Natural killer cell (primary cell): ENCODE measurements at places on chromosomes 4 and X. TPM values are rescaled to one million over a fixed set of nuclear protein-coding genes. Genes with fewer than 3 reads are reported as not detected.

GRCh38 chr4:35102066-35102465 is 1142.2 kb downstream of the ARAP2 start:
- DNase-seq, result no peak

DNA sequence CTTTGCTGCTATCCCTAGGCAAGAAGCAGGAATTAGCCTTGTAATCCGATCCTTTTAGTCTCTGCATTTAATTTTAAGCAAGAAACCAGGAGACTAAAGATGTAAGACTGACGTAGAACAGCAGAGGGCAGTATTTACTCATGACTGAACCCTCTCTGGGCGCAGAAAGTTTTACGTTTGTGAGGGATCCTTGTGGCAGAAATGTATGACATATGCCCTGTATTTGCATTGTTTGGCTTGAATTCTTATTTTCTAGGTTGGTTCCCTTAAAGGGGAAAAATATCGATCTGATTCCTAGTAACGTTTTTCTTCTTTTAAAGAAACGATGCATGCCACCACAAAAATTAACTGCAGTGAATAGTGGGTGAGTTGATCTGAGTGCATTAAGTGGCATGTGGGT is 1.3 kb upstream of the FAT4 start:
- DNase-seq, result no peak

DNA sequence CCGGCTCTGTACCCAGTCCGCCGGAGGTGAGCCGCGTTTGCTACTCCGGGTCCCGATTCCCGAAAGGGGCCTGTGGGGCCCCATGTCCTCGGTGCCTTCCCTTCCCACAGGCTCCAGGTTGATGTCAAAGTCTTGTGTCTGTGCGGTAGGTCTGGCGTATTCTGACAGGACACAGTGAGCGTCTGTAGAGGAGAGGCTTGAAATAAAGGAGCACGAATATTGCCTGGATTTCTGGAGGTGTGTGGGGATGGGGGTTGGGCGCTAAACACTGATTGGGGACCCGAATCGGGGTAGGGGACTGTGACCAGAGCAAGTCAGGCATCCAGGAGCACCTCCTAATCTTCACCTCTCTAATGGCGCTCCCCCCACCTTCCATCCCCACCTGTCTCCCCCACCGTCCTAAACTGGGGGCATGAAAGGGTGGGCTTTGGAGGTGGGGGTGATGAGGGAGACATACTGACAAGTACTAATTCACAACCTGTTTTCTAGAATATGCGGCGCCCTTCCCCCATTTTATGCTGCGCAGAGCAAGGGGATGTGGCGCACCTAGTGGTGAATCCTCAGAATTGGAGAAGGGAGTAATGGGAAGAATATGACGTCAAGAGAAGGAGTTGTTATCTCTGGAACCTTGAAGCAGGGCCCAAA is 855 bp downstream of the GPRASP2 start:
- no peak for DNase-seq

GRCh38 chr4:151961456-151961855 is 200.6 kb upstream of the GATB start:
- DNase-seq, result no peak

- DNase-seq, result no peak
These were observed 1.9 kb downstream of the SEC24D start for GRCh38 chr4:118834070-118834469.

DNA sequence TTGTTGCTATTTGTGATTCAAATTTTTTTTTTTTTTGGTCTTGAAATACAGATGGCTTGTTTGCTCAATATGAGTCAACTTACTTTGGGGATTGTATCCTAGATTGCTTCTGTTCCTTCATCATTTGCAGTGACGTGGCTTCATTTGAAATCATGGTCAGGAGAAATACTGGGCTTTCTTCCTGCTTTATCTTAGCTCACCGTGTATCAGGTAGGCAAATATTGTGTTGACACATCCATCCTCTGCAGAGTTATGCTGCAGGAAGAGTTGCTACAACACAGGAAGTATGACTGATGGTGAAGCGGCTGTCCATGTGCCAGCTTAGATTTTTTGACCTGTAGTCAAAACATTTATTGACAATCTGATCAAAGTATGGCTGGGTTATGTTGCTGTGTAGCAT is 232.2 kb downstream of the C4orf33 start:
- no peak for DNase-seq

Gene FAM53A
- total RNA-seq, result 2.3 TPM
